ENCODE measurements at places on chromosomes 1 and 21.
A peak's percentile ranks its signal among the peaks of the same experiment; 100 is the strongest.

DNA sequence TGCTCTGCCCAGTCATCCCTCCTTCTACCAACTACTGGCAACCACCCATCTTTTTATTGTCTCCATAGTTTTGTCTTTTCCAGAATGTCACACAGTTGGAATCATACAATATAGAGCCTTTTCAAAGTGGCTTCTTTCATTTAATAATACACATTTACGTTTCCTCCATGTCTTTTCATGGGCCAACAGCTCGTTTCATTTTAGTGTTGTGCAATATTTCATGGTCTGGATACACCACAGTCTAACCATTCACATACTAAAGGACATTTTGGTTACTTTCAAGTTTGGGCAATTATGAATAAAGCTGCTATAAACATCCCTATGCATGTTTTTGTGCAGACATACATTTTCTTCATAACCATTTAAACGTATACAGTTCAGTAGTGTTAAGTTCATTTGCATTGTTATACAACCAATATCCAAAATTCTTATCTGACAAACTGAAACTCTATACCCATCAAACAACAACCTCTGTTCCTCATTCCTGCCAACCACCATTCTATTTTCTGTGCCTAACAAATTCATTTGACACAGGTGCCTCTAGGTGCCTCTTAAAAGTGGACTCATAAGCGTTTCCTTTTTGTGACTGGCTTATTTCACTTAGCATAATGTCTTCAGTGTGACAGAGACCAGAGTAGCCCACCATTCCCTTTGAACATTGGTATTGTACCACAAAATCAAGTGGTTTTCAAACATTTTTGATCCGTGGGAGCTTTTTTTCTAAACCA, 138.1 kb downstream of the NR5A2 start:
- no peak for DNase-seq

GRCh38 chr1:206005778-206006180, 2.6 kb upstream of the RAB7B start:
- DNase-seq = no peak

GRCh38 chr1:113975211-113975895, 3.9 kb upstream of the OLFML3 start:
- no peak for DNase-seq

- no peak for DNase-seq
Observed at GRCh38 chr21:39504230-39504629, 52.5 kb downstream of the SH3BGR start.

DNA sequence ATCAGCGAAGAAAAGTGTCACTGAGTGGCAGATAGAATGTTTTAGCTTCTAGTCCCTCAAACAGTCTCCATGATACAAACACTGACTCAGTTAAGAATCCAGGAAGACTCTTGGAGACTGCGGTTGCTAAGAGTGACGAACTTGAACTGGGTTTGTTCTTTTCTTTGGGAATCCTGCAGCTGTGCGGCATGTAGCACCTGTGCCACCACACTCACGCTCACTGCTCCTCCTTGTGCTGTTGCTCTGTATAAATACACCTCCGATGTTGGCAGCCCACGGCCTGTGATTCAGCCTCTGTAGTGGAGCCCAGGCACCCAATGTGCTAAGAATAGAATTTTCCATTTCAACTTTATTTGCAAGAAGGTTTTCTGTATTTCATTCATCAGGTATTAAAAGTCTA, 5.5 kb upstream of the PPIE start:
- no peak for DNase-seq

DNA sequence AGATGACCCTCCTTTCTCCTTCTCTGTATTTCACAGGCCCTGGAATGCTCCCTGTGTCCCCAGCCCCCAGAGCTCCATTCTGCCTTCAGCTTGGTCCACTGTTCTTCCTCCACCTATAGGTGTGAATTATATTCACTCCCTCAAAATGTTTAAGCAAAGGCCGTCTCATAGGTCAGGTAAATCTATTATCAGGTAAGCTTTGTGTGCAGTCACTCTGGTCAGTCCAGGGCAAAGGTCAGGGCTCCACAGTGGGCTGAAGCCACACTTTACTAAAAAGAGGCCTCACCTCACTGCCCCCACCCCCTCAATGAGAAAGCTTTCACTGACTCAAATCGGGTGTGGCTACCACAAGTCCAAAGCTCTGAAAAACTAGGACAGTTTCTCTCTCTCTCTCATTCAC, 65.9 kb downstream of the DNTTIP2 start:
- no peak for DNase-seq

- DNase-seq = no peak
Observed at GRCh38 chr1:30753660-30754123, 3.9 kb downstream of the LAPTM5 start.

- DNase-seq = no peak
Observed at GRCh38 chr1:42319871-42320484, 15.1 kb downstream of the FOXJ3 start.

GRCh38 chr1:84363019-84363418, 35.3 kb upstream of the DNASE2B start:
- no peak for DNase-seq

DNA sequence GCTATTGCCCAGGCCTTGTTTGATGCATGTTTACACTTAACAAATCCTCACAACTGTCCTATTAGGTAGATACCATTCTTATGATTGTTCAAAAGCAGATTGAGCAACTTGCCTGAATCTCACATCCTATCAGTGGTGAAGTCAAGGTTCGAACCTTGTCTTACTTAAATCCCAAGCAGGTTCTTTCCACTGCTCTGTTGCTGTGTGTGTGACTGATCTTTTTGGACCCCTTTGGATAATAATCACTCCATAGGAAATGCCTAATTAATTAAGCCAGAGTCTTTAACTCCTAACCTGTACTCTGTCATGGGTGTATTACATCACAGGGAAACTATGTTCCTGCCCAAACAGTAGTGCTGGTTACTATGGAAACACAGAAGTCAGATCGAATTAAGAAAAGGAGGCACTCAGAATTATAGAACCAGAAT, 84.2 kb downstream of the SPATA46 start:
- DNase-seq = no peak

DNA sequence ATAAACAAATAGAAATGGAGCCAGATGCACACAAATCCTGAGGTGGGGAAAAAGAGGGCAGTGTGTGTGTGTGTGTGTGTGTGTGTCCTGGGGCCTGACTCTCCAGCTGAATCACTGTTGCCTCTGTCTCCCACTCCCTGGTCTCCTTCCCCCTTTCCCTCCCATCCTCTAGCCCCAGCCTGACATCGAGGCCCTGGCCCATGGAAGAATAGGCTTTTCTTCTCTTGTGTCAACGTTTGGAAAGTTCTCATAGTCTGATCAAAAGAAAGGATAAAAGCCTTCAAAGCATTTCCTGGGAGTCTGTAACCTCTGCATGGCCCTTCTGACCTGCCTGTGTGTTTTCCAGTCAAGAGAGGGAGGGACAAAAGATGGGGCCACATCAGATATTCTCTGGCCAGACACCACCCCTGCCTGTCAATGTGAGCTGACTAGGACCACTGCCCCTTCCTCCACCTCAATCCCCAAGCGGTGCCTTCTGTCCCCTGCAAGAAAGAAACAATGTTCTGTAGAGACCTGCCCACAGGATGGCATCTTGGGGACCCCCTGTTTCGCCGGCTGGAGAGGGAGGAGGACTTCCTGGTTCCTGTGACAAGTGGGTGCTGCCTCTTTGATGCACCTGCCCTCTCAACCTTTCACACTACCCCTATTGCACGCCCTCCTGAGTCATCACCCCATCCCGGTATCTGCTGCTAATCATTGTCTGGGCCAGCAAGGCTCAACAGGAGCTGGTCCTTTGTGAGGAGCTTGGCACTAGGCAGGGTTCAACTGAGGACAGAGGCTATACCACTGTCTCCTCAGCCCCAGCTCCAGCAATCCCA, 16.2 kb downstream of the KCNJ10 start:
- DNase-seq = no peak

DNA sequence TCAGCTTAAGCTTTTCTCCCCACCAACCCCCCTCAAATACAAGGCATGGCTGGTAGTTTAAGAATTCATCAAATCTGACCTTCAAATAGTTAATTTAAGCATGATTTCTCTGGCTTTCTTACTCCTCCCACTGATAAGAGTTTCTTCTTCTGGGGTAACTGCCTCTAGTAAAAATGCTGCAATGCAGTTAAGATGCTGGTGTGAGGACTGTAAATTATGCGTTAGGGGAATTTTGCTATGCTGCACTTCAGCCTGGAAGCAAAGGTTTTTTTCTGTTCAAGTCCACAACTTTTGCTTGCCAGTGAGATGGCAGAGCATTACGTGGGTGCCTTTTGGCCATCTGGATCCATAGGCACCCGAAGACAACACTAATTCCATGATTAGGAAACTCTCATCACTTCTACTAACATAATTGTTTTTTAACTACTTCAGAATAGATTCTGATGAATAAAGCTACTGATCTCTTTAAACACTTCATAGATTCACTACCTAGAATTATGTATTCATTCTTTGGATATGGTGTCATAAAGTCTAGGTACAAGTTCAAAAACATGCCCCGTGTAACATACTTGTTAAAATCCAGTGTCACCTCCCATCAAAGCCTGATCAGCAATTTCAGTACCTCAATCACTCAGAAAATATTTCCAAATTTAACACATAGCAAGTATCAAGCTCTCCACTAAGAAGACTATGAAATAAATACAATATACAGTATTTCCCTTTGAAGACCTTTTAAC, 8.8 kb upstream of the SMYD2 start:
- DNase-seq = no peak

GRCh38 chr1:179921981-179922872, 32.4 kb upstream of the CEP350 start:
- no peak for DNase-seq

GRCh38 chr1:230415405-230416132, 10.6 kb downstream of the PGBD5 start:
- DNase-seq = no peak

GRCh38 chr21:41589131-41589530, 81.2 kb upstream of the TMPRSS2 start:
- DNase-seq = no peak

GRCh38 chr1:177302357-177303044, 131.7 kb downstream of the BRINP2 start:
- no peak for DNase-seq

GRCh38 chr1:38243106-38243505, 196.5 kb upstream of the POU3F1 start:
- DNase-seq = peak; percentile 52

DNA sequence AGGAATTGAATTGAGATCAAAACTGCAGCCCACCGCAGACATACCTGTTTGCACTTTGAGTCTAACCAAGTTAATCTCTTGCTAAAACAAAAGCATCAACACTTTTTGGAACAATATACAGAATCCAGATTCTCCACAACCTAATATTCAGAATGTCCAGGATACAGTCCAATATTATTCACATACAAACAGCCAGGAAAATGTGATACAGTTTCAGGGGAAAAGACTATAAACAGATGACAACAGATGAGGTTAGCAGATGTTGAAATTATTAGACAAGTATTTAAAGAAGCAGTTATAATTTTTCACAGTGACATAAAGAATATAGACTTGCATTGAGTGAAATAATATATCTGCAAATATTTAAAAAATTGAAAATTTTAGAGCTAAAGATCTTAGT, 678.1 kb upstream of the CXADR start:
- no peak for DNase-seq

GRCh38 chr1:57820356-57821095, 396.7 kb upstream of the DAB1 start:
- DNase-seq = no peak

GRCh38 chr1:155064111-155064831, 731 bp downstream of the EFNA4 start:
- DNase-seq = no peak

GRCh38 chr1:233057836-233058235, 107.4 kb downstream of the NTPCR start:
- DNase-seq = no peak

DNA sequence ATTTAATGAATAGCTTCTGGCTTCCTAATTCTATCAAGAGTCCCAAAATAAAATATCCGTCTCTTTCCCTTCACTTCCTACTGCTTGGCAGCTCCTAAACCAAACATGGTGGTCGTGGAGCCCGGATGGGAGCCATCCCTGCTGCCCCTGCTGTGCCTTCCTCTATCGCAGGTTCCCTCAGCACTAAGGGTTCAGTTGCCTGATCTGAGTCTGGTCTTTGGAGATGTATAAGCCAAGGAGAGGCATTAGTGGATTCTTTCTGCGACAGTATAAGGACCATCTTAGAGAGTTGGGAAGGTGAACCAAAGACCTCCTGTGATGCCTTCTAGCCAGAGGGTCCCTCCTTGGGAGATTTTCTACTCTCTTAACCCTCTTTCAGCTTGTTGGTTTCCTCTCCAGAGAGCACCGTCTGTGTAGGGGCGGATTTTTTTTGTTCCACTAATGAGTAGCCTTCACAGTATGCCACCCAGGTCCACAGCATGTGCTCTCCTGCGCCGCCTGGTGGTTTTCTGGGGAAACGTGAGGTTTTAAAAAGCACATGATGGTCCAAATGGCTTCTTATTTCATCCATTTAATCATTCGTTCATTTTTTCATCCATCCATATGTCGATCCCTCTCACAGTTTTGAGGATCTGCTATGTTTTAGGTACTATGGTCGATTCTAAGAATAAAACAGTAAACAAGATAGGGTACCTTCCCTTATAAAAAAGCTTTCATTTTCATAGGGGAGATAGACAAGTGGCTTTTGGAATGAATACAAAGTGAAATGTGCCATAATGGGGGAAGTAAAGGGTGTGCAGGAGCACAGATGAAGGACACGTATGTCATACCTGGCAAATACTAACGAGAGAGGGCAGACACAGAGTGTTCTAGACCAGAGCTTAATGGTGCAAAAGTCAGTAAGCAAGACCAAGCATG, 71.0 kb downstream of the NFASC start:
- peak; percentile 86 for DNase-seq

- DNase-seq = no peak
Observed at GRCh38 chr1:154664331-154665002, 56.5 kb upstream of the ADAR start.

- DNase-seq = no peak
Observed at GRCh38 chr1:25689686-25690381, 73.2 kb downstream of the MAN1C1 start.

DNA sequence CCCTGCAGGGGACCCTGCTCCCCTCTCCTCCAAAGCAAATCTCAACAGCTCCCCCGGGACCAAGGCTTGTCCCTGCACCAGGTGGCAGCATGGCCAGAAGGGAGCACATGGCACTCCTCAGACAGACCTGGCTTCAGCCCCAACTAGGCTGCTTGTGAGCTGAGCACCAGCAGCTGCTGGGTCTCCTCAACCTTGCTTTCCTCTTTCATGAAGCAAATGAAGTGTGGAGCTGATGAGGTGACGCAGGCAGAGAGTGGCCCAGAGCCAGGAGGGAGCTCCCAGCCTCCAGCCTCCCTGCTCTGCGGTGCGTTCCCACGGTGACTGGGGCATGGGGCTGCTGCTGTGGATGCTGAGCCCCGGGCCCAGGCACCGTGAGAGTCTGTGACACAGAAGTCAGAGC, 34.0 kb downstream of the MEGF6 start:
- DNase-seq = no peak

DNA sequence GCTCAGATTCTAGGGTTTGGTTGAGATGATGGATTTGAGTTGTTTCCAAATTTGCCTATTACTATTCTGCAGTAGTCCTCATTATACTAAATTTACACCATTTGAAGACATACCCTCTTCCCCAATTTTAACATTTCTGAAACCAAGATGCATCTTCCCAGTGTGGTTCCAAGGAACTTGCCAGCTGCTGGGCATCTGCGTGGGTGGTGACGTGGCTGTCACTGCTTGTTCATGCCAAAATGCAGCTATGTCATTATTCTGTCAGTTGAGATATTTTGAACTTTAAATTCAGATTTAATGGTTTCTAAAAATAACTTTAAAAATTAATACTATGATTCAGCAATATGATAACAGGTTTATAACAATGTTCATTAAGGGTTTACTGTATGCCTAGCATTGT, 1.2 kb downstream of the ZFP69 start:
- no peak for DNase-seq

Data from WTC11 (cell line).